ENCODE measurements at places on chromosomes 11 and 22.
A peak's percentile ranks its signal among the peaks of the same experiment; 100 is the strongest.

GRCh38 chr11:279966-280705 is 1.9 kb downstream of the NLRP6 start:
- peak; percentile 42 for DNase-seq

DNA sequence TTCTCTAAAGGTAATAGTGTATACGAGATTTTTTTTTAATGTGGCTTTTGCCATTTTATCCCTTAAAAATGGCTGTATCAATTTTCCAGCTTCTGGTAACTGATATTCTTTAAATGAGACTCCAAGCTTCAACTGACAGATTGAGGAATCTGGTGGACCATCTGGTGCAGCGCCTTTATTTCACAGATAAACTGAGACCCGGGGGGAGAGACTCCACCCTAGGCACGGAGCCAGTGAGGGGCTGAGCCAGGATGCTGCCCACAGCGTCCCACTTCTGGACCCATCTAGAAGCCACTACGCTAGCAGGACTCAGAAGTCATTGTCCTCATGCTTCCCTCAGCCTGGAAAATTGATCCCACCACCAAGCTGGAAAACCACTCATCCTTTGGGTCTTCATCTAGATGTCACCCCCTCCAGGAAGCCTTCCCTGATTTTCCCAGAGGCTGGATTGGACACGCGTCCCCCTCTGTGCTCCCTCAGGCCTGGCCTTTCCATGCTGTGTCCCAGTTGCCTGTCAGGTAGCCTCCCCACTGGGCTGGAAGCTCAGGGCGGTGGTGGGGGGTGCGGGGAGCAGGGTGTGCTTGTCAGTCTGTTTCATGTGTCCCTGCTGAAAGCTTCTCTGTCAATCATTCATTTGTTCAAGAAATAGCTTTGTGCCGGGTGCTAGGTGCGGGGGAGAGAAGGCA is 12.3 kb upstream of the CD5 start:
- no peak for DNase-seq

DNA sequence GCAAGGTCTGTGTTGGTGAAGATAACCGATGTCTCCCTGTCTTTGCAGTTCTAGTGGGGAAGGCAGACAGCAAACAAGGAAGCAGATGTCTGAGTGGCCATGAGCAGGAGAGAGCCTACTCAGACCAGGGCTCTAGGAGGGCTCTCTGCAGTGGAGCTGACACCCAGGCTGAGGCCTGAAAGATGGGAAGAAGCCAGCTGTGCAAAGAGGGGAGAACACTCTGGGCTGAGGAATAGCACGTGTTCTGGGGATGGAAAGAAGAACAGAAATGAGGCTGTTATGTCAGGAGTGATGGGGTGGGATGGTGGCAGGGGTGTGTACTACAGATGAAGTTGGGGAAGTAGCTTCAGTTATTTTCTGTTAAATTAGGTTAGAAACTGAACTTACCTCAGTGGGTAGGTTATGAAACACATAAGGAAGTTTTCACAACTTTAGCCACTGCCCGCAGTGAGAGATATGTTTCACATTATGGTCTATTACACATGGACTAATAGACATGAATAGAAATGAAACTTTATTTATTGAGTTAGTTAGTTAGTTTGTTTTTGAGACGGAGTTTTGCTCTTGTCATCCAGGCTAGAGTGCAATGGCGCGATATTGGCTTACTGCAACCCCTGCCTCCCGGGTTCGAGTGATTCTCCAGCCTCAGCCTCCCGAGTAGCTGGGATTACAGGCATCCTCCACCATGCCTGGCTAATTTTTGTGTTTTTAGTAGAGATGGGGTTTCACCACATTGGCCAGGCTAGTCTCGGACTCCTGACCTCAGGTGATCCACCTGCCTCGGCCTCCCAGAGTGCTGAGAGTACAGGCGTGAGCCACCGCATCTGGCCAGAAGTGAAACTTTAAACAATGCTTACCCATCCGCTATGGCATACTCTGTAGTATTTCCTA is 7.8 kb downstream of the DCPS start:
- DNase-seq, result no peak

DNA sequence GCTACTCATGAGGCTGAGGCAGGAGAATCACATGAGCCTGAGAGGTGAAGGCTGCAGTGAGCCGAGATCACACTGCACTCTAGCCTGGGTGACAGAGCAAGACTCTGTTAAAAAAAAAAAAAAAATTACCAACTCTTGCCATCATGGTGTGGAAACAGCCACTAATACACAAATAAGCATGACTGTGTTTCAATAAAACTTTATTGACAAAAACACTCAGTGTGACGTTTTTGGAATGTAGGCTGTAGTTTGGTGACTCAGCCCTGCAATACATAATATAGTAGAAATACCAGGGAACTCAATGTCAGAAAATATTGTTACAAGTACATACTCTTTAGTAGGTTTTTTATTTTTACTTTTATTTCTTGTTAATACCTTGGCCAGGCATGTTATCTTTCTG is 207.1 kb downstream of the CASP12 start:
- no peak for DNase-seq

DNA sequence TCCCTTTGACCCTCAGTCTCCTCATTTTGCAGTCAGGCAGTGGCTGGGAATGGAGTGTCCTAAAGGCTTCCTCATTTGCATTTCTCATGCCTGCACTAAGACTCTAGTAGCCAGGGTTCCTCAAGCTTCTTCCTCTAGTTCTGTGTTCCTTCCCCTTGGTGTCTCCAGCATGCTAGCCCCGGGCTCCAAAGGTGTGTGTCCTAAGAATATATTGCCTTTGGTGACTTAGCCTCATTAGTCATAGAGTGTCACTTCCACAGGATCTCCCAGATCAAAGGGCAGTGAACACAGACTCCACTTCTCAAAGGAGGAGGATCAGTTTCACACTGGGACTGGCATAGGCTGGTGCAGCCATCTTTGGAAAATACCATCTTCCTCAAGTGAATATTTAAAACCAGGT is 21.4 kb upstream of the ACER3 start:
- no peak for DNase-seq

DNA sequence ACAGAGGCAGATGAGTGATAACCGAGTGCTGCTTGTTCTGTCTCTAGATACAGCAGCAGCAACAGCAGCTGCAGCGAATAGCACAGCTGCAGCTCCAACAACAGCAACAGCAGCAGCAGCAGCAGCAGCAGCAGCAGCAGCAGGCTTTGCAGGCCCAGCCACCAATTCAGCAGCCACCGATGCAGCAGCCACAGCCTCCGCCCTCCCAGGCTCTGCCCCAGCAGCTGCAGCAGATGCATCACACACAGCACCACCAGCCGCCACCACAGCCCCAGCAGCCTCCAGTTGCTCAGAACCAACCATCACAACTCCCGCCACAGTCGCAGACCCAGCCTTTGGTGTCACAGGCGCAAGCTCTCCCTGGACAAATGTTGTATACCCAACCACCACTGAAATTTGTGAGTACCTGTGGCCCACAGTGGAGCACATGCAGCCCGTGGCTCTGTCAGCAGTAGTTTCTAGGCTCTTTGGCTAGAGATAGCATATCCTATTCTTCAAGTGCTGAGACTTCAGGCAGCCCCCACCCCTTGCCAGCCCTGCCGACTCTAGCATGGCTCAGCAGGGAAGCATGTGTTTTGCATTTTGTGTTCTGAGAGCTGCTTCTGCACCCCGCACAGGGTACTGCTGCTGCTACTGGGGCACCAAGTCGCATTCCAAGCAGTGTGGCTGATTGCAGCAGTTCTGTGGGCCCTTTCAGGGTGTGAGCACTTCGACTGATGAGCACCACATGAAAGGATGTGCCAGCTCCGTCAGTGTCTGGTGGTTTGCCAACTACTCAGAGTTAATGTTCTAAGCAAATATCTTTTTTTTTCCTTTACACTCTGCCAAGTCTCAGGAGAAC is 59.2 kb downstream of the MED15 start:
- DNase-seq, result peak; percentile 77

- no peak for DNase-seq
Observed at GRCh38 chr11:14418801-14419417, 59.9 kb upstream of the RRAS2 start.

DNA sequence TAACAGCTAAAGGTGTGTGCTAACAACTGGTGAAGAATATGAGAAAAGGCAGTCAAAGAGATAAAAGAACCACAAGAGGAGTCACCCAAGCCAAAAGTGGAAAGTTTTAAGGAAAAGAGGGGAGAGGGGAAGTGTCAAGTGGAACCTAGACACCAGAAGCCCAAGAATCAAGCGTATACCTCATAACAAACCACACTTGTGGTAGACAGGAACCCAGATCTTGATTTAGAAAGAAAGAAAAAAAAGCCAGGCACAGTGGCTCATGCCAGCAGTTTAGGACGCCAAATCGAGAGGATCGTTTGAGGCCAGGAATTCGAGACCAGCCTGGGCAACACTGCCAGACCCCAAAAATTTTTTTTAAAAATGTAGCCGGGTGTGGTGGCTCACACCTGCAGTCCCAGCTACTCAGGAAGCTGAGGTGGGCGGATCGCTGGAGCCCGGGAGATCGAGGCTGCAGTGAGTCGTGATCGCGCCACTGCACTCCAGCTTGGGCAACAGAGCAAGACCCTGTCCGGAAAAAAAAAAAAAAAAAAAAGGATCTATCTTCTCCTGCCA is 877 bp downstream of the SLC25A17 start:
- no peak for DNase-seq

DNA sequence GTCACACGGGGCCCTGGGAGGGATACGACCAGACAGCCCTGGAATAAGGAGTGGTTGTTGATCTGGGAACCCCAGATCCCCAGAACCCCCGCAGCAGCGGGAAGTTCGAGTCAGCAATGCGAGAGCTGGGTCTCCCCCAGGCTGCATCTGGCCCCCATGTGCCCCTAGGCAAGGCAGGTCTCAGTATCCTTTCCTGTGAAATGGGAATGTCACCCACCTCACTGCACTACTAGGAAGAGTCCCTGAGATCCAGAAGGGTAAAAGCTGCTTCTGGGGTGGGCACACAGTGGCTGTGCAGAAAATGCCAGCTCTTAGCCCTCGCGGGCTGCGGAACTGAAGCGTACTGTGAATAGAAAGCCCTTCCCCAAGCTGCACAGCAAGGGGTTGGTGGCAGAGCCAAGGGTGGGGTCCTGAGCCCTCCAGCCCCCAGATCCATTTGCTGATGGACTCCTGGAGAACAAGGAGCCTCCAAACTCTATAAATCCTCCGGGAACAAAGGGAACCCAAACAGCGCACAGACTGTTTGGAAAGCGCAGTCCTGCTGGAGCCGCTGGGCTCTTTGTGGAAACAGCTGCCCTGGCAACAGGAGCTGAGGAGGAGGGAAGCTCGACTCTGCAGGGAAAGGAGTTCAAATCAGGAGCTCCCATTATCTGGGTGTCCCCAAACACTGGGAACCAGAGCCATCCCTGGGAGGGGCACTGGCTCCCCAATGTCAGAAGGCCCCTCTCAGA is 68.2 kb upstream of the SHISAL1 start:
- no peak for DNase-seq

All from ureter (tissue), 1 donor.